NCI-H2171 treated with DMSO at 0.1 percent for 48 hours (cell line): ENCODE measurements at places on chromosomes 4 and X.
A peak's percentile ranks its signal among the peaks of the same experiment; 100 is the strongest.

DNA sequence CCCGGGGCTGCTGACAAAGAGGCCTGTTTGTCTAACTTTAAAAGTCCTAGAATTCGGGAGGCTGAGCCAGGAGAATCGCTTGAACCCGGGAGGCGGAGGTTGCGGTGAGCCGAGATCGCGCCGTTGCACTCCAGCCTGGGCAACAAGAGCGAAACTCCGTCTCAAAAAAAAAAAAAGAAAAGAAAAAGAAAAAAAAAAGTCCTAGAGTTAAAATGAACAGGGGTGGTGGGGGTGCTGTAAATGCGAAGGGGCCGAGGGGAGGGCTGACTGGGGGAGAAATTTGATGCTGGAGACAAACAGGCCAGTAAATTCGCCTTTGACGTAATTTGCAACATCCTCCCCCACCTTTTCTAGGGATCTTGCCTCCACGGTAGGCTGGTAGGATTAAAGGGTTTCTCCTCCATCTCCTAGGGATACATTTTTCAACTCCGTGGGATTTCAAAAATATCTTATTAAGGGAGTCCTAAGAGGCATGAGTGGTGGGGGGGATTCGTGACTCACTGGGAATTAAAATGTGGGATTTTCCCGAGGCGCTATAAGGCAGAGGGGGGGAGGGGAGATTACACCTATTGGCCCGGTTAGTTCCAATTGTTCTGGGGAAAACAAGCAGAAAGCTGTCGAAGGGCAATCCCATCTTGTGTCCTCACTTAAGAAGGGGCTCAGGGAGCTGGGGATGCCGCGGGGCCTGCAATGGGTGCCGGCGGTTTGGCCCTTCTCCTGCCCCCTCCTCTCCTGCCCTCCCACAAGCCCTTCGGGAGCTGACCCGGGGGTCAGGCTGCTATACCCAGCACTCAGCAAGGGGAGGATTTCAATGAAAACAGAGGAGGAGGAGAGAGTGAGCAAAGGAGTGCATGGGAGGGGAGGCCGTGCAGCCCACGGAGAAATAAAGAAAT is 3.0 kb upstream of the BCOR start:
- no peak for DNase-seq

GRCh38 chrX:150542846-150543229 is 25.6 kb upstream of the MTM1 start:
- no peak for DNase-seq

DNA sequence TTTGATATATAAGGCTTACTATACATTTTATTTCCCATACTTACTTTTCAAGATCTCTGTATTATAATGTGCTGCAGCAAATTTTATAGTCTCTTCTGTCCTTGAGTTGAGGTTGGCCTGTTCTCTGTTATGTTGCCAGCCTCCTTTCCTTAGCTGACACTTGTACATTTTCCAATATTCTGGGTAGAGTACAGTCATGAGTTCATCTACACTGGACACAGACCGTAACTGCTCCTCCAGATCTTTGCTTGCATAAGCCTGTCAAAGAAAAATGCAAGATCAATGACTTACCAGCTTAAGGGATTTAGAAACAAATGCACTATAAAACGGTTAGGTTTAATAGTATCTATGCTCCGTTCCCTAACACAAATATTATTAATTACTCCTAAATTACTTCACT is 63.2 kb downstream of the VEGFC start:
- DNase-seq, result no peak

- no peak for DNase-seq
Measured at GRCh38 chr4:74665346-74665745, 129.0 kb downstream of the BTC start.

- DNase-seq, result peak; percentile 17
Measured at GRCh38 chr4:181504924-181505323, 738.3 kb upstream of the TENM3 start.

GRCh38 chr4:89152972-89153371 is 41.6 kb downstream of the TIGD2 start:
- peak; percentile 97 for DNase-seq

GRCh38 chrX:154594491-154594890 is 9.6 kb downstream of the CTAG1A start:
- DNase-seq, result no peak
